ENCODE measurements at places on chromosomes 2 and 18.

- no peak for DNase-seq
Measured at GRCh38 chr2:5766561-5766960, 74.4 kb downstream of the SOX11 start.

DNA sequence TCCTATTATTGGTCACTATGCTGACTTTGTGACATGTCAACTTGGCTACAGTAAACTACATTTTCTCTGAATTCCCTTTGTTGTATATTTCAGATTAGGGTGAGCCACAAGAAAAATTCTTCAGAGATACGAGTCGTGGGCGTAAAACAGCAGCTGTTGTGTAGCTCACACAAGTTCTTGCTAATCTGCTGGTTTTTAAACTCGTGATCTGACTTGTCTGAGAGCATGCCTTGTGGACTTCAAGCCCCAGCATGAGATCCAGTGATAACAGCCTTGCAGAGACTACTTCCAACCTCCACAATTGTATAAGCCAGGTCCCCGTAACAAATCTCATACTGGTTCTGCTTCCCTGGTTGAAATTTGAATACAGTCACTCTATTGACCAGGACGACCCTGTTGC is 259.8 kb upstream of the LYPD1 start:
- no peak for DNase-seq

GRCh38 chr2:55985406-55985805 is 61.8 kb upstream of the EFEMP1 start:
- DNase-seq: no peak

DNA sequence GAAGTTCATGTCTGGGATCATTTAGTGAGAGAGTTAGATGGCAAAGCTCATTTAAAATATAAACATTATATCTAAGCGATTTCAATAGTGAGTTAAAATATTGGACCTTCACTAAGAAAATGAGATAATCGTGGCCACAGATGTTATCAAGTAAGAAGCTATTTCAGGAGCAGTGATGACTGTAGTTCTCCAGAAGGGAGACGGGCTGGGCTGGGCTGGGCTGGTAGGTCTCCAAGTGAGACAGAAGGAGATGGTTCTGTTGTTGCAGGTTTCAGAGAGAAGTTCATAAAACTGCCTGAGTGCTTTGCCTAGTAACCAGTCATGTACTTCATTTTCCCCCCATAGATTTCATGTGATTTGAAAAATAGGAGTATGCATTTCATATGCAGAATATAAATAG is 130.1 kb upstream of the DAPL1 start:
- DNase-seq: no peak

DNA sequence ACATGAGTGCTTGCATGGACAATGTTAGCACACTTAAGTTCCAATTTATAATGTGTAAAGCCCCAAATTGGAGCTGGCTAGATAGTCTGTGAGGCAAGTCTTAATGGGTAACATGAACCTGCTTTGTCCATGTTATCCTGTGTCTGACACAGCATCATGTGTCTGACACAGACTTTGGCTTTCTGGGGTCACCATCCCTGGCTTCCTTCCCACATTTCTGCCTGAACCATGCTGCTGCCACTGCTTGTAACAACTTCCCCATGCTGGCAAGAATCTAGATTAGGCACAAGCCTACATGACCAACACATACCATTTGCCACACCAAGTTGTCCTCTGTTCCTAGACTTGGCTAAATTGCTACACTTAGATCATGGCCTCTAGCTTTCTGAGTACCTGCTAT is 49.8 kb upstream of the ZBTB7C start:
- DNase-seq: no peak

DNA sequence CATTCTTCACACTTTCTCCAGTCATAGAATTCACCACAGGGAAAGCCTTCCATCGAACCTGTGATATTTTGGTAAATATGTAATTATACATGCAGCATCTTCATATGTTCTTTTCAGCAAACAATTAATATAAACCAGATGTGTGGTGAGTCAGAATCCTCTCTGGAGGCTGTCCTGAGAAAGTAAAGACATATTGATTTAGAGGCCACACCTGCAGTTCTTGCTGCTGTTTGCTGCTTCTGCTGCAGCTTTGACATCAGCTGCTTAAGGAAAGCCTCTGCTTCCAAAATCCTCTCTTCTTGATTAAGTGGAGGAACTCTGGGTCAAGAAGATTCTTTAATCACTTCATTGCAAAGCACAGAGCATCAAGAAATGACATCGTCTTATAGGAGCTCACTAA is 568.8 kb upstream of the ZEB2 start:
- DNase-seq: no peak

DNA sequence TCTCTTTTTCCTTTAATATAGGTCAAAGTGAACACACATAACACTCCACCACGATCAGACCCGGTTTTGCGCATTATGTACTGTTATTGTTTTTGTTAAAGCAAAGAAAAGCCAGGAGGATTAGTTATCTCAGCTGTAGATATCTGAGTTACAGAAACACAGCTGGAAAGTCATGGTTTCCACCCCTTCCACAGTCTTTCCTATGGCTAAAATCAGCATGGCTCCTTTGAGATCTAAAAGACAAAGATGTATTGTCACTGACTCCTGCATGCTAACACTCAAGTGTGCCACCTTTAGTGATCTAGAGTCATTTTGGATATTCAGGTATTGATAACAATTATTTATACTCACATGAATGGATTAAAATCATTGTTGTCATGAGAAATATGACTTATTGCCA is 260.0 kb downstream of the FIGN start:
- DNase-seq: no peak

GRCh38 chr18:38454764-38455469 is 889.3 kb upstream of the CELF4 start:
- DNase-seq: no peak

DNA sequence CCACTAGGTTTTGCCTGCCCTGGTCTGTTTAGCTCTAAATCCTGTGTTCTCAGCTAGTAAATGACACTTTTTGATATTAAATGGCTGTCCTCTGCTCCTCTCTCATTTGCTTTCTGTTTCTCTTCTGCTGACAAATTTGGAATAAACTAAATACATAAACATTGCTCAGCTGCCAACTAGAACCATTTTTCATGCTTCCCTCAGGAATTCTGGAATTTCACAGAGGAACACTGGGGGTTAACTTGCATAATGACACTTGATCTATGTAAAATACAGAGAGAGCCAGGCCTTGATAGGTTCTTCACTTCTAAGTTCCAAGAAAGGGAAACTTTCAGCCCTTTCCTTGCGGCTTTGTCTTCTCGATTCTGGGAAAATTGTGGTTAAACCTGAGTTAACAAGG is 450.6 kb upstream of the ST6GAL2 start:
- DNase-seq: no peak

GRCh38 chr2:232354069-232354468 is 24.5 kb upstream of the ALPP start:
- no peak for DNase-seq

- no peak for DNase-seq
Measured at GRCh38 chr2:60934165-60934722, 52.9 kb downstream of the REL start.

- no peak for DNase-seq
Measured at GRCh38 chr2:118519511-118519910, 327.9 kb downstream of the EN1 start.

GRCh38 chr2:200307724-200308545 is 1.4 kb downstream of the SPATS2L start:
- DNase-seq: no peak

GRCh38 chr2:88538362-88538917 is 85.9 kb upstream of the FOXI3 start:
- no peak for DNase-seq

DNA sequence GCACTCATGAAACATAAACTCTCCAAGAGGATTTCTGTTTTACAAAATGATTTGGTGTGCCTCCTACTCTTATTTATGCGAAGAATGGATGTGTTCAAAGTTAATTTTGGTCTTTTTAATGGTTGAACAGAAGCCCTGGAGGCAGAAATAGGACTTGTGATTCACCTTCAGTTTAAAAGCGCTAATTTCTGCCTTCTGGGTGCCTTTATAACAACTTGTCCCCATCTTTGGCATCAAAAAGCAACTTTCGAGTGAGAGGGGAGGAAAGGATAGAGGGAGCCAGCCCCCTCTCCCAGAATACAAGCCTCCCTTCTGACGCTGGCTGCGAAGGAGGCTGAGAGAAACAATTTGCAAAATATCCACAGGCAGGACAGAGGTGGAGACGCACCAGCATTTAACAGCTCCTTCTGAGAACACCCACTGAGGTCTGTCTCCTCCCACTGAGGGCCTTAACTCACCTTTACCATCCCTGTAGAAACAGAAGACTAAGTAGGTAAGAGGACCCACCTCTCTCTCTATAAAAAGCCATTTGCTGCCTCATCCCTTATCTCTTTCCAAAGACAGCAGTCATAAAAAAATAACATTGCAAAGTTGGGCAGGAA is 24.3 kb upstream of the BCL11A start:
- no peak for DNase-seq

DNA sequence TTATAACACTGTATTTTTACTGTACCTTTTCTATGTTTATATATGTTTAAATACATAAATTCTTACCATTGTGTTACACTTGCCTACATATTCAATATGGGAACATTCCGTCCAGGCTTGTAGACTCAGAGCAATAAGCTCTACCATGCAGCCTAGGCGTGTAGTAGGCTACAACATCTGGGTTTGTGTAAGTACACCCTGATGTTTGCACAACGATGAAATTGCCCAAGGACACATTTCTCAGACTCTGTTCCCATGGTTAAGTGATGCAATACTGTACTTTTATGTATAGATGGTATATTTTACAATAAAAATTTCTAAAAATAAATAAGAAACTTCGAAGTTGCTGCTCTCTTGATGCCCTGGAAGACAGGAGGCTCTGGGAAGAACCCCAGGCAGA is 38.4 kb downstream of the YPEL5 start:
- DNase-seq: no peak

GRCh38 chr2:61854564-61855317 is 881 bp upstream of the FAM161A start:
- DNase-seq: no peak

DNA sequence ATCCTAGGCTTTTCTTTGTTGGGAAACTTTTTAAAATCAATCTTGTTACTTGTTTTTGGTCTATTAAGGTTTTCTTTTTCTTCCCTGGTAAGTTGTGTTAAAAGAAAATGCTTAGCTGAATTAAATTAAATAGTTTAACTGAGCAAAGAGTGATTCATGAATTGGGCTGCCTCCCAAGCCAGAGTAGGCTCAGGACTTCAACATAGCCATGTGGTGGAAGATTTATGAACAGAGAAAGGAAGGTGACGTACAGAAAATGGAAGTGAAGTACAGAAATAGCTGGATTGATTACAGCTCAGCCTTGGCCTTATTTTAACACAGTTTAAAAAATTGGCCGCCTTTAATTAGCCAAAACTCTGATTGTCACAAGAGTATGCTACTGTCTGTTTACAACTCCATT is 27.9 kb upstream of the GALNT5 start:
- no peak for DNase-seq

DNA sequence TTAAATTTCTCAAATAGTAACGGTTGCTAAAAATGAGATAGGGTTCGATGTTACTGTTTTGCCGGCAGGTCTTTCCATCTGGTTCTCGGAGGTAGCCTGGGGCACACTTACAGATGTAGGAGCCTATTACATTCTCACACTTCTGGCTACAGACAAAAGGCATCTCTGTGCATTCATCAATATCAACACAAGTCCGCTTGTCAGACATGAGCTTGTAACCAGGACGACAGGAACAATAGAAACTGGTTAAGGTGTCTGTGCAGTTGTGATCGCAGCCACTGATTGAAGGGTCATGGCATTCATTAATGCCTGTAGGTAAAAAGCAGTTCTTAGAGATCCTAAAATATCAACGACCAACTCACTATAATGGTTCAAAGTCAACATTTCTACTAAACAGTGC is 116.3 kb downstream of the DHRS9 start:
- no peak for DNase-seq

DNA sequence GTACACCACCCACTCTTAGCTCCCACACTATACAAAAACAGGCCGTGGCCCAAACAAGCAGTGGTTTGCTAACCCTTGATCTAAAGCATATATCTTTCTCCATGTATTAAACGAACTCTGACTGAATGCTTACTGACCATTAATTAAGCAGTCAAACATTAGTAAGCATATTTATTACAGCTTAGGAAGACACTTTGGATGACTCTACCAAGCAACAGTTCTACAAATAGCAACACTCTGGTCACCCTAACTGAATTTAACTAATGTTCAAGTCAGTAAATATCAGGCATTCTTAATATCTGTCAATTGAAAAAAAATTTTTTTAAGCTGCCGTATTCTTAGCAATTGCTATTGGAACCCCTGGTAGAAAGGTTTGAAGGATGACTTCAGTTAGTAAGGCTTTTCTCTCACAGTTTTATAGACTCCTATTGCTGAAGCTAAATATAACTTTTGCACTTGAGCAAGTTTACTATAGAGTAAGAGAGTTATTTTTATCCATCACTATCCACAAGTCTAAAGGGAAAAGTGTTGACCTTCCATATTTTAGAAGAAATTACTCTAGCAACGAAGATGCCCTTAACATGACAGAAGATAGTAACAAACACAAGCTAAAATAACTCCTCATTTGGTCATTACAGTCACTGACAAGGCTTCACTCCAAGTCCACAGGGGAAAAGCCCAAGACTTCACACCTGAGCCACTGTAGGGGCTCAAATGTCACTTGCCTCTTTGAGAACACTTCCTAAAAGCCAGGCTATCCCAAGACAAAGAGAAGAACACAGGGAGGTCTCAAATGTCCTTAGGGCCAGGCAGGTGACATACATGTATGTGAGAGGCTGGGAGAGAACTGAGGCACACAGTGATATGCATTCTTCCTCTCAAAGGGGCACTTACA is 74.4 kb downstream of the RTN4 start:
- DNase-seq: no peak

DNA sequence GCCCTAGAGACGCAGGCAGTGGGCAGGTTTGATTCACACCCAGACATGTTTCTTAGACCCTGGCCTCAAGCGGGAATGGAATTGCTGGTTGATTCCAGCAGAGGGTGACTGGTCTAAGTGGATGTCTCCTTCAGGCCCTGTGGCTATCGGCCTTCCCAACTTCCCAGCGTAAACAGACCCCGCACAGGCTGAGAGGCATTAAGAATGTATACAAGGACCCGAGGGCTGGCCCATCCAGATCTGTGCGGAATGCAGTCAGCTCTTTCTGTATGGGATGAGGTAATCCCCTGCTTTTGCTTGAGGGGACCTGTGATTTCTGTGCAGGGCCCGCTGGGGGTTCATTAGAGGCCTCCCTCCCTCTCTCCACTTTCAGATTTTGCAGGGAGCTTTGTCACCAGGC is 6.5 kb downstream of the ACKR3 start:
- DNase-seq: no peak

DNA sequence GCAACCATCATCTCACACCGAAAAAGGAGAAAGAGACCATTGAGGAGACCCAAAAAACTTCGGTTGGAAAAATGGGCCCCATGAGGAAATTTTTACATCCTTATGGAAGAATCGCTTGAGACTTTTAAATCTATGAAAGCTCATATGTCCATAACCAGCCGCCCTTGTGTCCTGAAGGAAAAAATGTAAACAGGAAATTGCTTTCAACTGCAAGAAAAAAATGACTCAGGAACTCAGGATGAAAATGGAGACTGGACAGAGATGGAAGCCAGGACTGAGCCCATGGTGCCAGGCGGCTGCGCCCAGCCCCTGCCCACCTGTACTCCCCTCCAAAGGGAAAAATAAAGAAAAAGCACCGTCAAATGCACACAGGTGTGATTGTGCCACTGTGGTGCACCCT is 81.5 kb upstream of the SLC66A3 start:
- no peak for DNase-seq

All from omental fat pad (tissue), 4 donors.